ENCODE measurements at places on chromosomes 11 and 22. TPM values are rescaled to one million over a fixed set of nuclear protein-coding genes. Genes with fewer than 3 reads are reported as not detected.

P2RX6 gene
- total RNA-seq = not detected

- no peak for DNase-seq
- no peak overlapping the region for H3K27ac ChIP-seq
- H3K4me1 ChIP-seq = no peaks in the 10 kb centered on the region
Measured at GRCh38 chr11:31464436-31464835, 45.0 kb downstream of the IMMP1L start.

CLDN5 gene
- 67.7 TPM for total RNA-seq

DNA sequence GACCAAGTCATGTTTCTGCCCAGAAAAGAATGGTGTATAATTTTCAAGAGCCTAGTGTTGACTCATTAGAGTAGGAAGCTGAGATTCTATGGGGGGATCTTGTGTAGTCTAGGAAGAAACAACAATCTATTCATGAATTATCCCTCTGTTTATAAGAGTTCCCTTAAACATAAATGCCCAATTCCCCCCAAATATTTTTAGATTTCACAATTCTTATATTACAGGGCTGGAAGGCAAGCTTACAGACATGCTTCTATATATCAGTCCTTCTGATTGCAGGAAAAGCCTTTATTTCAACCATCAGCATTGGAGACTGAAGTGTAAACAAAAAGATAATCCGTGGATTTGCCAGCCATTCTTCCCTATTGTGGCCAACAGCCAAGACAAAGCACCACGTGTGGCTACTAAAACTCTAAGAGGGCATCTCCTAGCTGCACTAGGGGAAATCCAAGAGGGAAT is 71.4 kb downstream of the NAT10 start:
- H3K27me3 ChIP-seq = peaks cover 8% of the 10 kb centered on the region
- no peaks in the 10 kb centered on the region for H3K4me1 ChIP-seq
- H3K4me3 ChIP-seq = no peak overlapping the region
- no peaks in the 10 kb centered on the region for H3K36me3 ChIP-seq

RGL4 gene
- total RNA-seq = 2.9 TPM

- peak overlapping the region; percentile 93 for H3K27ac ChIP-seq
- H3K27me3 ChIP-seq = no peaks in the 10 kb centered on the region
- H3K4me1 ChIP-seq = peaks cover 67% of the 10 kb centered on the region
- peaks cover 35% of the 10 kb centered on the region for H3K36me3 ChIP-seq
Measured at GRCh38 chr11:64874308-64875240, 3.8 kb downstream of the EHD1 start.

- no peak overlapping the region for H3K27ac ChIP-seq
- H3K4me1 ChIP-seq = peaks cover 7% of the 10 kb centered on the region
- no peaks in the 10 kb centered on the region for H3K27me3 ChIP-seq
- no peak for DNase-seq
Measured at GRCh38 chr11:122172352-122173073, 56.5 kb upstream of the BLID start.

GRCh38 chr11:63737718-63738117 is 30.9 kb downstream of the ZFTA start:
- H3K27ac ChIP-seq = no peak overlapping the region
- H3K27me3 ChIP-seq = no peaks in the 10 kb centered on the region
- H3K36me3 ChIP-seq = no peaks in the 10 kb centered on the region

- no peak overlapping the region for H3K27ac ChIP-seq
- peak; percentile 83 for DNase-seq
- H3K36me3 ChIP-seq = no peaks in the 10 kb centered on the region
- peak overlapping the region; percentile 33 for H3K4me3 ChIP-seq
- peaks cover 14% of the 10 kb centered on the region for H3K4me1 ChIP-seq
Measured at GRCh38 chr11:66022401-66023185, 3.7 kb downstream of the CATSPER1 start.

- no peaks in the 10 kb centered on the region for H3K4me1 ChIP-seq
- H3K27me3 ChIP-seq = peaks cover 9% of the 10 kb centered on the region
- H3K27ac ChIP-seq = no peak overlapping the region
- no peaks in the 10 kb centered on the region for H3K36me3 ChIP-seq
- H3K4me3 ChIP-seq = no peak overlapping the region
Measured at GRCh38 chr22:44955102-44955501, 54.7 kb downstream of the PHF21B start.

DNA sequence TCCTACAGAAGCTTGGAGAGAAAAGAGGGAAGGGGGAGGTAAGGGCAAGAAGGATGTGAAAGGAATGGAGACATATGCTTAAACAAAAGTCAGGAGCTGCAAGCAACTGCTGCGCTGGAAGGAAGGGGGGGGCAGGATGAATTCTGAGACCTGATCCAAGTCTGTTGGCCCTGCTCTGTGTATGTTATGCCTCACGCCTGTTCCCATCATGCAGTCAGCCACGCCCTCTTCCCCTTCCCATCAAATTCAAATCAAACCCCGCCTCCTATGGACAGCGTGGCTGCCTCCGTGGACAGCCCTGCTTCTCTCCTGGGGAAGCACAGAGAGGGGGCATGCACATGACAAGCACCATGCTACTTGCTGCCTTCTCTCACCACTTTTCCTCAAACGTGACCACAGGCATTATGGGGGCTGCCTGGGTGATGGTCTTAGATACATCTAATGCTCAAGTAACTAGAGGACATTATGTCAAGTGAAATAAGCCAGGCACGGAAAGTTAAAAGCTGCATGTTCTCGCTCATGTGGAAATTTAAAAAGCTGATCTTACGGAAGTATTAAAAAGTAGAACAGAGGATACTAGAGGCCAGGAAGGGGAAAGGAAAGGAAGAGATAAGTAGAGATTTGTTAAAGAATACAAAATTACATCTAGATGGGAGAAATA is 45.8 kb upstream of the CYP2D6 start:
- H3K27ac ChIP-seq = no peak overlapping the region
- peaks cover 8% of the 10 kb centered on the region for H3K36me3 ChIP-seq
- H3K4me1 ChIP-seq = peaks cover 73% of the 10 kb centered on the region
- no peak overlapping the region for H3K4me3 ChIP-seq

DNA sequence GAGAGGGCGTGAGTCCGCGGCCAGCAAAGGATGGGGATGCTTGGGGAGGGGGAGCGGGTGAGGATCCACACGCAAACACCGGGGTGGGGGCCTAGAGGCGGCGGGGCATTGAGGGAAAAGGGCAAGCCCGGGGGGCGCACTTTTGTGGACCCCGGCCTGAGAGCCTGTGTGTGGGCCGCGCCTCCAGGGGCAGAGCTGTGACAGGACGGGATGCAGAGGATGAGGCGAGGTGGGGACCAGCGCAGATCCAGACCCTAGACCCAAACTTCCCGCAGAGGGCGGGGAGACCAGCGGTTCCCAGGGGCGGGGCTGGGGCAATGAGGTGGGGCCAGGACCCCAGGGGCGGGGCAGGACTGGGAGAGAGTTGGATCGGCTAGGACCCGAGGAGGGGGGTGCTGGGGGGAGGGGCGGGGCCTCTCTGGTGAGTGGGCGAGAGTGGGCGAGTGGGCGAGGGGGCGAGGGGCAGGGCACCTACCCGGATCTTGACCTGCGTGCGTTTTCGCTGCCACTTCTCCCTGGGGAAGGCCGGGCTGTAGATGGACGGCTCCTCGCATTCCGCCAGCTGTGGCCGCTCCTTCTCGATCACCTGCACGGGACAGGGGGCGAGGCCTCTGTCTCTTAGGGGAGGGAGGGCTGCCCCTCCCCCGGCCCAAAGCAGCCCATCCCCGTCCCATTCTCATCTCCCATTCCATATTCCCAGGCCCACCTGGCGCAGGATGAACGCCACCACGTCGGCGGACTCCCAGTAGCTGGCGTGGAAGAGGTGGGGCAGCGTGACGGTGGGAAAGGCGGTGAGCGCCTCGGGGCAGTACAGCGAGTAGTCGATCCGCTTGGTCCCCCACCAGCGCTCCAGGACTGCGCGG is 10.6 kb downstream of the PITPNM1 start:
- H3K4me3 ChIP-seq = no peak overlapping the region
- H3K4me1 ChIP-seq = no peaks in the 10 kb centered on the region
- peaks cover 96% of the 10 kb centered on the region for H3K36me3 ChIP-seq
- no peaks in the 10 kb centered on the region for H3K27me3 ChIP-seq
- no peak overlapping the region for H3K27ac ChIP-seq

GRCh38 chr11:123253911-123254310 is 58.9 kb upstream of the CLMP start:
- peaks cover 7% of the 10 kb centered on the region for H3K27me3 ChIP-seq
- H3K27ac ChIP-seq = no peak overlapping the region
- H3K4me3 ChIP-seq = no peak overlapping the region
- no peak for DNase-seq
- no peaks in the 10 kb centered on the region for H3K36me3 ChIP-seq

FANCF gene
- total RNA-seq = 4.9 TPM

DNA sequence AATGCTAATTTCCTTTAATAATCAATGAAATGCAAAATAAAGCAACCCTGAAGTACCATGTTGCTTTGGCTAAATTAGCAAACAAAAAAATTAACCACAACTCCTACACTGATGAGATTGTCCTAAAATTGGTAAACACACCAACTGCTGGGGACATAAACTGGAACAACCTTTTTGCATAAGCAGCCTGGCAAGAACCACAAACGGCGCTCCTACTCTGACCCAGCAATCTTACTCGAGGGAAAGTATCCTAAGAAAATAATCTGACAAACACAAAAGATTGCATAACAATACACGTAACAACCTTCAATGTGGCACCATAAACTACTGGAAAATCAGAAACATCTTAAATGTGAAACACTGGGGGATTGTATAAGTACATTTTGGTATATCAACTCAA is 189.8 kb upstream of the PITPNB start:
- H3K27ac ChIP-seq = no peak overlapping the region
- DNase-seq = no peak
- no peaks in the 10 kb centered on the region for H3K27me3 ChIP-seq

- H3K4me1 ChIP-seq = no peaks in the 10 kb centered on the region
- no peak overlapping the region for H3K27ac ChIP-seq
- peaks cover 53% of the 10 kb centered on the region for H3K27me3 ChIP-seq
Measured at GRCh38 chr22:49139492-49140151, 688.1 kb downstream of the BRD1 start.

VSIG10L2 gene
- total RNA-seq = not detected

- peak overlapping the region; percentile 97 for H3K27ac ChIP-seq
- peaks cover 31% of the 10 kb centered on the region for H3K36me3 ChIP-seq
- no peaks in the 10 kb centered on the region for H3K27me3 ChIP-seq
- DNase-seq = no peak
Measured at GRCh38 chr11:6474413-6474792, 662 bp upstream of the TRIM3 start.

GRCh38 chr11:22256876-22257275 is 64.0 kb downstream of the ANO5 start:
- no peaks in the 10 kb centered on the region for H3K4me1 ChIP-seq
- peaks cover 35% of the 10 kb centered on the region for H3K36me3 ChIP-seq
- no peak overlapping the region for H3K27ac ChIP-seq
- DNase-seq = no peak

BTG4 gene
- not detected for total RNA-seq

DNA sequence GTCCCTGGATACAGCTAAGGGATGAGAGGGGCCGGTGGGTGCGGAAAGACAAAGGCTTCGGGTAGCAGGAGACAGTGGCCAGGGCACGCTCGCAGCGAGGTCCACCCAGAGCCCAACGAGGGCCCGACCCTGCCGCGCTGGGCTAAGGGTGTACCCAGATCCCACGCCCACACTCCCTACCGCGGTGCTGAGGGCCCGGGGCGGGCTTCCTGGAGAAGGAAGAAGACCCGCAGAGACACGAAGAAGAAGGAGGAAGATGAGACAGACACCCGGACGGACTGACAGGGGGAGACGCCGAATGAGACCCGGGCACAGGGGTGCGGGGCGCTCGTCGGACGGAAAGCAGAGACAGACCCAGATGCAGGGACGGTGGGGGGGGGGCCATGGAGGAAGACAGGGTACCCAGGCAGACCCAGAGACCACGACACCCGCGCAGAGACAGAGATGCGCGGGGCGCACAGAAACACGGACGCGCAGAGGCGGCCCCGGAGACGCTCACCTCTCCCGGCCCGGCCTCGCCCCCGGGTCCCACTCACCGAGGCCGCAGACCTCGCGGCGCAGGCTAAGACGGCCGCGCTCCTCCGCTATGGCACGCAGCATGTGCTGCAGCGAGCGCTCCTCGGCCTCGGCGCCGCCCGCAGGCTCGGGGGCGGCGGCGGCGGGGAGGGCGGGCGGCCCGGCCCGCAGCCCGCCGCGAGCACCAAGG is 437 bp downstream of the KIAA0930 start:
- peak overlapping the region; percentile 35 for H3K27ac ChIP-seq
- H3K4me3 ChIP-seq = peak overlapping the region; percentile 88
- DNase-seq = no peak
- H3K4me1 ChIP-seq = peaks cover 27% of the 10 kb centered on the region
- H3K36me3 ChIP-seq = peaks cover 7% of the 10 kb centered on the region

- H3K27ac ChIP-seq = peak overlapping the region; percentile 80
- H3K4me3 ChIP-seq = no peak overlapping the region
- H3K27me3 ChIP-seq = no peaks in the 10 kb centered on the region
- H3K4me1 ChIP-seq = peaks cover 13% of the 10 kb centered on the region
Measured at GRCh38 chr11:10490398-10491241, 35.6 kb downstream of the AMPD3 start.

- no peak overlapping the region for H3K27ac ChIP-seq
- DNase-seq = no peak
- no peaks in the 10 kb centered on the region for H3K4me1 ChIP-seq
- H3K4me3 ChIP-seq = no peak overlapping the region
Measured at GRCh38 chr11:105168457-105168856, 28.9 kb upstream of the CARD18 start.

GRCh38 chr11:18611196-18611595 is 11.6 kb downstream of the MISFA start:
- H3K36me3 ChIP-seq = peaks cover 97% of the 10 kb centered on the region
- H3K27ac ChIP-seq = no peak overlapping the region
- no peaks in the 10 kb centered on the region for H3K4me1 ChIP-seq
- no peak for DNase-seq
- no peaks in the 10 kb centered on the region for H3K27me3 ChIP-seq

- DNase-seq = no peak
- H3K27ac ChIP-seq = no peak overlapping the region
- no peak overlapping the region for H3K4me3 ChIP-seq
Measured at GRCh38 chr22:22368516-22368915, 123.9 kb downstream of the VPREB1 start.

- no peak overlapping the region for H3K27ac ChIP-seq
- no peaks in the 10 kb centered on the region for H3K36me3 ChIP-seq
- H3K4me3 ChIP-seq = no peak overlapping the region
- no peaks in the 10 kb centered on the region for H3K4me1 ChIP-seq
Measured at GRCh38 chr22:35491908-35492380, 48.7 kb upstream of the RASD2 start.

DNA sequence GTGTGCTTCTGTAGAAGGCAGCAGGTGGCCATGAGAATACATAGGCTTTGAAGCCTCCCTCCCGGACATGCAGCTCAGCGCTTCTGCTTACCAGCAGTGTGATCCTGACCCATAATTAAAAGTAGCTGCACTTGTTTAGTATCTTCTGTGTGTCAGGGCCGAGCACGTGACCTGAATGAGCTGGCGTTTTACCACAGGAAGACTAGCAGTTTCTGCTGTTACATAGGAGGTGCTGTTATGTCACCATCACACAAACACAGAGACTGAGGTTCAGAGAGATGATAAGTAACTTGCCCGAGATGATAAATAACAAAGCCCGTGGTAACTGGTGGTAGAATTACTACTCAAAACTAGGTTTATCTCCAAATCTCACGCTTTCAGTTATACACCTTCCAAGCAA is 329.5 kb downstream of the OPCML start:
- H3K4me3 ChIP-seq = no peak overlapping the region
- DNase-seq = no peak
- no peaks in the 10 kb centered on the region for H3K27me3 ChIP-seq
- no peaks in the 10 kb centered on the region for H3K4me1 ChIP-seq

LUZP2 gene
- total RNA-seq = not detected

- DNase-seq = peak; percentile 0
- H3K4me3 ChIP-seq = no peak overlapping the region
- no peaks in the 10 kb centered on the region for H3K27me3 ChIP-seq
Measured at GRCh38 chr22:19821523-19822300, 33.0 kb downstream of the GNB1L start.
